ENCODE measurements at places on chromosomes 4 and X.

GRCh38 chrX:15721911-15722310 is 16.2 kb upstream of the CA5B start:
- no peak for DNase-seq

GRCh38 chr4:19983072-19983471 is 268.6 kb upstream of the SLIT2 start:
- no peak for DNase-seq

DNA sequence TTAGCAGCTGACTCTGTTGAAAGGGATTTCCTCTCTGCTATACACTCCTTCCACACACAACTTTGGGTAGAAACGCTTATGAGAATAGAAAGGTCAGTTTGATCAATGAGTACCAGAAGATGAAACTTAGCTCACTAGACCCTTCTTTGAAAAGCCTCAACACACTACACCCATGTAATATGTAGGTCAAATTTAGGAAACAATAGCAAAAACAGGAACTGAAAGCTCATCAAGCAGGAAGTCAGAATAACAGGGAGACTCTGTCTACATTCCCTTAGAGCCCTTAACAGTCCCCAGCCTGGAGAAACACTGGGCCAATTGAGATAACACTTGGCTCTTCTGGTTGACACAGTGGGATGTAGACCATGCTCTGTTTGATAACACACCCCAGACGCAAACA is 30.7 kb downstream of the SRPX2 start:
- no peak for DNase-seq

DNA sequence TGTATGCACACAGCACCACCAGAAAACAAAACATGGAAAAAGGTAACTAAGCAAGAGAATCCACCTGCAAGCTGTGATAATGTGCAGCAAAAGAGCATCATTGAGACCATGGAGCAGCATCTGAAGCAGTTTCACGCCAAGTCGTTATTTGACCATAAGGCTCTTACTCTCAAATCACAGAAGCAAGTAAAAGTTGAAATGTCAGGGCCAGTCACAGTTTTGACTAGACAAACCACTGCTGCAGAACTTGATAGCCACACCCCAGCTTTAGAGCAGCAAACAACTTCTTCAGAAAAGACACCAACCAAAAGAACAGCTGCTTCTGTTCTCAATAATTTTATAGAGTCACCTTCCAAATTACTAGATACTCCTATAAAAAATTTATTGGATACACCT is 90.2 kb downstream of the TET2 start:
- no peak for DNase-seq

DNA sequence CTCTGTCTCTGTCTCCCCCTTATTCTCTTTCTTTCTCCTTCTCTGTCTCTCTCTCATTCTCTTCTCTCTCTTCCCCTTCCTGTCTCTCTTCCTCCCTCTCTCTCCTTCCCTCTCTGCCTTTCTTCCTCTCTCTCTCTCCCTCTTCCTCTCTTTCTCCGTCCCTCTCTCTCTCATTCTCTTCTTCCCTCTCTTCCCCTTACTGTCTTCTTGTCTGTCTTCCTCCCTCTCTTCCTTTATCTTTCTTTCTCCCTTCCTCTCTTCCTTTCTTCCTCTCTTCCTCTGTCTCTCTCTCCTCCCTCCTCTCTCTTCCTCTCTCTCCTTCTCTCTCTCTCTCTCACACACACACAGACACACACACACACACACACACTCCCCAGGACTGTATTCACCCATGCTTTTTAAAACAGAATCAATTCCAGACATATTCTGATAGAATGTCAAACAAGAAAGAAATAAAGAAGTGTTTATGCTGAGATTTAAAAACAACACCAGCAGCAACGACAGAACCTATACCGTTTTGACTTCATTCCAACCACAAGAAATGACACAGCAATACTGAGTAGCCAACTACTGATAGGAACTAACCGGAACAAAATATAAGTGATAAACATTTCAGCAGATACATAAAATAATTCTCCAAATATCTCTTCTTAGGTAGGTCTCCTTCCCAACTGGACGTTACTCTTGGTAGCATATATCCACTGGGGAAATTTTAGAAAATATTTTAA is 296.7 kb downstream of the ASMT start:
- DNase-seq, result no peak

All from esophagus squamous epithelium (tissue), 5 donors.